ENCODE measurements at places on chromosomes 5 and 9.

DNA sequence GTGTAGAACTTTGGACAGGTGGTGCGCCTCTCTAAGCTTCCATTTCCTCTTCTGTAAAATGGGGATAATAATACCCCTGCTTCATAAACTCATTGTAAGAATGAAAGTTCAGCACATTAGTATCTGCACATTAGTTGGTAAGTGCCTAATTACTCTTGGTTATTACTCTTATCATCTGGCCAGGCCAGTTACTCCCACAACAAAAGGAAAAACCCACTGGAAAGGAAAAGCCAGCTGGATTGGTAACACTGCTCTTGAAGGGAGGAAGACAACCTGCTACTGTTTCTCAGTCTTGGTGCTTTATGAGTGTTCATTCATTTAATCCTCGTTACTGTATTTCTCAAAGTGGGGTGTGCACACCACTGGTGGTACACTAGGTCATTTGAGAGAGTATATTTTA is 251.4 kb downstream of the ARHGAP26 start:
- DNase-seq, result no peak

- no peak for DNase-seq
Measured at GRCh38 chr5:155598552-155598951, 585.0 kb downstream of the KIF4B start.

DNA sequence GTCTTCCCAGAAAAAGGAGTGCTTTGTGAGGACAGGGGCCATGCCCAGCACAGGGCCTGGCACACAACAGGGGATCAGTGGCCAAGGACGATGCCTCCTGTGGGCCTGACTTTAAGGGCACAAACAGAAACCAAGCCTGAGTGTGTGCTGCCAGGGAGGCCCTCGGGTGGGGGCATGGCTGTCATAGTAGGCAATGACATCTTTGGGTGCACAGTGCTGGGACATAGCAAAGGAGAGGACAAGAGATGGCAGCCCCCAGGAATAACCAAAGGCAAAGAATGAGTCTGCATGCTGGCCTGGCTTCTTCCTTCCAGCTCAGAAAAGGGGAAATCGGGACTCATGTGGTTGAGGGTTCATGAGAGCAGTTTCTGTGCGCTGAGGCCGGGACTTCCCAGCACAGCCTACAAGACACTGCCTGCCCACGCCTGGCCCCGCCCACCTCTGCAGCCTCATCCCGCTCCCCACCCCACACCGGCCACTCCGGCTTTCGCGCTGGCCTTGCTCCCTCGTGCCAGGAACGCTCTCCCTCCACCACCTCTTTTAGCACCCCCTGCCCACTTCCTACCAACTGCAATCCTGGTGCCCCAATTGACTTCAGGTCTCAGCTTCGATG is 13.8 kb upstream of the LHX2 start:
- no peak for DNase-seq

GRCh38 chr9:99748266-99748665 is 73.4 kb upstream of the NR4A3 start:
- no peak for DNase-seq

GRCh38 chr9:131410044-131410491 is 16.2 kb downstream of the PRRC2B start:
- no peak for DNase-seq

- DNase-seq, result no peak
Measured at GRCh38 chr9:13580131-13580530, 300.6 kb upstream of the MPDZ start.

DNA sequence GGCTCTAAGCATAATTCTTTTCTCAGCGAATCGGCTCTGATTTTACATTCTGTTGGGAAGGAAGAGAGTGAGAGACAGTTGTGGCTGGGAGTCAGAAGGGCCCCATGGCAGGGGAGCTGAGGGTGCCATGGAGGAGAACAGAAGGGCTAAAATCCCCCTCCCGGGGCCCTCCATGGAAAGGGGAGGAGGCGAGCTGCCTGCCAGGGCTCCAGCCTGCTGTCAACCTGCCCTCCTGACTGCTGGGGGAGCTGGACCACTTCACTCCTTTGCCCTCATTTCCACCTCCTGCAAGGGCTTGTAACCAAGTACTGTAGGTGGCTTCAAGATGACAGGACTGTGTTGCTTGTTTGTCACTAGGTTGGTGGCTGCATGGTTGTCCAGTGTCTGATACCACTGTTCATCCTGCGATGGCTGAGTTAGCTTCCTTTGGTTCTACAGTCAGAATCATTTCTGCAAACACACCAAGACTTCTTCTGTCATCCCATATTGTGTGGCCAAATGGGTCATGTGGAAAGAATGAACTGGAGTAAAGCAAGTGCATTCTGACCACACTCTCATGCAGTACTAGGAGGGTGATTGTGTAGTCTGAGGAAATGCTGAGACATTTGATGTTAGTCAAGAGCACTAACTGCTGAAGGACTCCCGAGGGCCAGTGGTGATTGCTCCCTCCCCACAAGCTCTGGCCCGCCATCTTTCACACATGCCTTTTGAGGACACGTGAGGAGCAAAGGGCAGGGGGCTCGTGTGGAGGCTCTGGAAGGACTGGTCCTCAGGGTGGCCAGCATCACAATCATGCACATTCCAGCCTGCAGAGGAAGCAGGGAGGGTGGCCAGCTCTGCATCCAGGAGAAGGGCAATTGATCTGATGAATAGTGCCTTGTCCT is 307.2 kb downstream of the GADD45G start:
- DNase-seq, result no peak

- DNase-seq, result no peak
Measured at GRCh38 chr9:127523312-127523851, 72.1 kb downstream of the LRSAM1 start.

- DNase-seq, result no peak
Measured at GRCh38 chr5:16538006-16538405, 72.4 kb upstream of the ZNF622 start.

DNA sequence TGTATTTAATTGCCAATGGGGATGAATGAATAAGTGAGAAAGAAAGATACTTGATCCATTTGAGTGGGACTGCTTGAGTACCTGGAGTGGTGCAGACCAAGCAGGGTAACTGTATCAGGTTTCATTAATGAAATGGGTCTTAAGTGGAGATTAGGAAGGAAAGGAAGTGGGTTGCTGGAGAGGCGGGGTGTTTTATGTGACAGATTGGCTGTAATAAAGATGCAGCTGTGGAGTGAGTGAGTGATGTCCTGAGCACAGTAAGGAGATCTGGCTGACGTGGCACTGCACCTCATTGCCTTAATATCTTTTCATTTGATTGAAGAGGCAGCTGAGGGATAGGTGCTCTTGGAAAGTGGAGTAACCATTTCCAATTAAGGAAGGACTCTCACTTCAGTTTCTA is 161.0 kb upstream of the CCDC152 start:
- DNase-seq, result no peak

DNA sequence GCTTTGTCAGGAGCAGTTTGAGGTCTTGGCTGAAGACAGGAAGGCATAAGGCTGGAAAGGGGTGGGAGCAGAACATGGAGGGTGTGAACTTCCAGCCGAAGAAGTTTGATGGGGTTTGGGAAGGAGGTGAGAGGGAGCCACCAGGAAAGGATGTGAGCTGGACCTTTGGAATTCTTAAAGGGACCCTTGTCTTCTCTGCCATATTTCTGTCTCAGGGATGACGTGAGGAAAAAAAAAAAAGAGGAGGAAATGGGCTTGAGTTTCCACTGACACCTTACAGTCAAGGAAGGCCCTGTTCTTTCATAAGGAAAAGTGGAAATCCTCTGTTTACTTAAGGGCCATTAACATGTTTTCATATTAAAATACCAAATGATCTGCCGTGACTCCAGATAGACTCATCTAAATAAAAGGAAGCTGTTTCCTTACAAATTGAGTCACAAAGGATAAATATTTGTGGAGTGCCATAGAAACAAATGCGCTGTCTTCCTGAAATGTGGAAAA is 132.1 kb downstream of the PALM2AKAP2 start:
- no peak for DNase-seq

DNA sequence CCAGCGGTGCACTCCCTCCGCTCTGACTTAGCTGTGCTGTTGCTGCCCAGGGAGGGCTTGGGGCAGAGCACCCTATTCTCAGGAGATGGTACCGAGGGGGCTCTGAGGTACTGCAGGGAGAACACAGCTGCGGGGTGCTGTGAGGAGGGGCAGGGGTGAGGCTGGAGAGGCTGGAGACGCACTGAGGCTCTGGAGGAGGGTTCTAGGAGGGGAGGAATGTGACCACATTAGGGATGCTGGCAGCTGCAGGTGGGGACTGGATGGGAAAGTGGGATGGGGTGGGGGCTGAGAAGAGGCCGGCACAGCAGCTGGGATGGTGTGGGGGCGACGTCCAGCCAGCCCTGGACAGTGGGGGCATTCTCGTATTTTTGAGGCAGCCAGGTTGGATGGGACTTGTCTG is 20.9 kb downstream of the NCS1 start:
- DNase-seq, result no peak

GRCh38 chr9:85431339-85432102 is 310.2 kb downstream of the AGTPBP1 start:
- no peak for DNase-seq

DNA sequence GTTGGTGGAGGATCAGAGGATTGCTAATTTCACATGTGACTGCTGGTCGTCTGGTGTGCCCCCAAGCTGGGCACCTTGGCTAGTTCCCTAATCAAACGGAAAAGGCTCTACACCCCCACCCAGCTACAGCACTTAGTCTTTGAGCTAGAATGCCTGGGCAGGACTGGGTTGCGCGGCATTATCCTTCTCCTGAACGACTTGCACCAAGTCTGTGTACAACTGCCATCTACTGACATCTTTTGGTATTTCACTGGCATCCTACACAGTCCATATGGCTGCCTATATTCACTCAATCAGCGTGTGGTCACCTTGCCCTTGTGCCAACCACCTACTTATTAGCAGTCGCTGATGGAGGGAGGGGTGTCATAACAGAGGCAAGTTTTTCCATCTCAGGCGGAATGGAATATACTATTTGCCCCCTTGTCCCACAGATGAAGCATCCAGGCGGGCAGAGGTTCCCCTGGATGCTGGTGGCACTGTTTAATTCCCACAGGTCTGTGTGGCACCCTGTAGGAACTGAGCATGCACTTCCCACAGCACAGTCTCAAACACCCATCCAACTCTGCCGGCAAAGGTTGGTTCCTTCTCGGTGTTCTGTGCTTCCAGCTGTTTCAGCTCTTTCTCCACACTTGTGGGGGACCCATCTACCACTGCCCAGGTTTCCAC is 150.1 kb downstream of the OSTF1 start:
- DNase-seq, result no peak

GRCh38 chr9:134776080-134776796 is 104.4 kb upstream of the FCN2 start:
- DNase-seq, result no peak

DNA sequence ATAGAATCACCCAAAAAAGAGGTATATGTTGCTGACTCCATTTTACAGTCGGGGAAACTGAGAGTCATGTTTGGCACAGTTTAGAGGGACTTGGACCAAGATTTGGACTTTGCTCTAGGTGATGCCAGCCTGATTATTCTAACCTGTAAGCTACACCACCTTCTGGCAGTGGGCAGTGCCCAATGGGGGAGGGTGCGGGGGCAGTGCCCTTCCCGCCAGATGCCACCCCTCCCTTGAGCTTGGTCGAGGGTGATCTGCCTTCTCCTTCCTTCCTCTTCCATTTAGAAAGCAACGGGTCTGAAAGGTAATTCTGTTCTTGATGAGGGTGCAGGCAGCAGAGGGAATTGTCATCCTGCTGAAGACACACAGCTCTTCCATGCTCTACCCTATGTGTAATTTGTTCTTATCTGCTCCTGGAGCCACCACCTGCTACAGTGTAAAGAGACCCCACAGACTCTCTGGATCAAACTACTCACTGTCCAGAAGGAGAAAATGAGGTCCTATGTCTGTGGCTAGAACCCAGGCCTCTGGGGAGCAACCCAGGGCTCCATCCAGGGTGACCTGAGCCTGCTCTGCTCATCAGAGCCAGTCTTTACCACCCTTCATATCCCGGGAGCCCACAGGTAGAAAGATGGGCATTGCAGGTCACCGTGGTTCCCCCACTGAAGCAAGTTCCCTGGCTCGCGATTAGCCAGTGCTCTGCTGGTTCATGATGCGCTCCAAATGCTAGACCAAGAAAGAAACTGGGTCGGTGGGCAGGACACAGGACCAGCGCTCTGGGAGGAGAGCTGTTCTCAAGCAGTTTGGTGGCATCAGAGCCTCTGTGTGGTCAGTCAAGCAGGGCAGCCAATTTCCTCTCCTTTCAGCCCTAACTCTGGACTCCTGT is 156.2 kb downstream of the RGS3 start:
- no peak for DNase-seq

DNA sequence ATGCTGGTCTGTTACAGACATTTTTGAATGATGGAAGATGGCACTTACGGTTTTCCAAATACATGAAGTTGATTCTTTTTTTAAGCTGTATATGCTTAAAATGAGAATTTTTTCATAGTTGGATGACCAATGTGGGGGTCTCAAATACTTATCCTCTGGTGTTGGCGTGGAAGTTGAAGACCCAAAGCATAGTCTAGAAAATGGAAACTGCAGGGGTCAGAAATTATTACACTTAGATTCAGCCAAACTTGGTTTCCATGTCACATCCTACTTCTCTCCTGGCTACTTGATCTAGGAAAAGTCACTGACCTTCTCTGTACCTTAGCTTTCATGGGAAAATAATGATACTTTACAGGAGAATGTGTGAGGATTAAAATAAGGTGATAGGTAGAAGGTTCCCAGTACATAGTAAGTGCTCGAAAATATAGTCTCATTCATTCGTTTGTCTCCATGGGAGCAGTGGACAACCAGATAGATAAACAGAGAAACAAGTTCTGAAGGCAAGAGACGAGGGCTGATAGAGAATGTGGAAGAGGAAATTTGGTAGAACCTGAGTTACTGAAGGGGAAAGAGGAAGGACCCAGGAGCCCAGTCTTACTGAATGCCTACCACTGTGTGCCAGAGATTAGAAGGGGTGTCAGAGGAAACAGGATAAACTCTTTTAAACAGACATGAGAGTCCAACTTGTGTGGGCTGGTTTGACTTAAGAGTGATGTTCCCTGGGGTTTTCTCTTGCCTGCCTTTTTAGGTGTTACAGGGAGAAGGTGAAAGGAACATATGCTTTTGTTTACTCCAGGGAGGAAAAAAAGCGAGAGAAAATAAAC is 560.3 kb upstream of the KLF4 start:
- DNase-seq, result no peak

DNA sequence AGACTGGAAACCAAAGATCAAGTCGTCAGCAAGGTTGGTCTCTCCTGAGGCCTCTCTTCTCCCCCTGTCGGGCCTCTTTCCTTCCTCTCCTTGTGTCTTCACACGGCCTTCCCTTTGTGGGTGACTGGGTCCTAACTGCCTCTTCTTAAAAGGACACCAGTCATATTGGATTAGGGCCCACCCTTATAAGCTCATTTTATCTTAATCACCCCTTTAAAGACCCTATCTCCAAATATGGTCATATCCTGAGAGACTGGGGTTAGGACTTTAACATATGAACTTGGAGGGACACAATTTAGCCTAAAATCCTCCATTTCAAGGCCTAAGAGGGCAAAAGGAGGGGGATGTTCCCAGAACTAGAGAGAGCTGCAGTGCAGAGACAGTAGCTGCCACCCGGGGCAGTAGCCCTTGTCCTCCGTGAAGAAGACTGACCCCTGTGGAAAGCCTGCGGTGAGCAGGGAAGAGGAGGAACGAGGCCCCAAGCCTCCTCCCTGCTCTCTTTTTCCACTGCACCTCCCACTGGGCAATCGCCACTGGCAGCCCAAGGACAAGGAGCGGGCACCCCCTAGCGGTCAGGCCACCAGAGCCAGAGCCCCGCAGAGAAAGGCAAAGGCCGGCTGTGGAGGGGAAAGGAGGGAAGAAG is 34.9 kb downstream of the CFAP90 start:
- DNase-seq, result no peak
